ENCODE measurements at places on chromosomes 7 and 10. TPM values are rescaled to one million over a fixed set of nuclear protein-coding genes. Genes with fewer than 3 reads are reported as not detected.
A peak's percentile ranks its signal among the peaks of the same experiment; 100 is the strongest.

GRCh38 chr7:32023376-32023775 lies 46.8 kb downstream of the PDE1C start:
- DNase-seq = no peak

The NPSR1 gene
- total RNA-seq = not detected

The ABCA13 gene
- 2.2 TPM for total RNA-seq

DNA sequence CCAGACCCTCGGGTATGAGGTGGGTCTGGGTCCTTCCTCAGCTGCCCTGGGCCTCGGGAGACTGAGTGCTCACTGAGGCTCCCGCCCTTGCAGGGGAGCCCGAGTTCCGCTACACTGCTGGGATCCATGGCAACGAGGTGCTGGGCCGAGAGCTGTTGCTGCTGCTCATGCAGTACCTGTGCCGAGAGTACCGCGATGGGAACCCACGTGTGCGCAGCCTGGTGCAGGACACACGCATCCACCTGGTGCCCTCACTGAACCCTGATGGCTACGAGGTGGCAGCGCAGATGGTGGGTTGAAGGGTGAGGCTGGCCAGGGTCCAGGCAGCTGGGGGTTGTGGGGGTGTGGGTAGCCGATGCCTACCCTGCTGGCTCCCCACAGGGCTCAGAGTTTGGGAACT lies 7.6 kb downstream of the AEBP1 start:
- no peak for DNase-seq

DNA sequence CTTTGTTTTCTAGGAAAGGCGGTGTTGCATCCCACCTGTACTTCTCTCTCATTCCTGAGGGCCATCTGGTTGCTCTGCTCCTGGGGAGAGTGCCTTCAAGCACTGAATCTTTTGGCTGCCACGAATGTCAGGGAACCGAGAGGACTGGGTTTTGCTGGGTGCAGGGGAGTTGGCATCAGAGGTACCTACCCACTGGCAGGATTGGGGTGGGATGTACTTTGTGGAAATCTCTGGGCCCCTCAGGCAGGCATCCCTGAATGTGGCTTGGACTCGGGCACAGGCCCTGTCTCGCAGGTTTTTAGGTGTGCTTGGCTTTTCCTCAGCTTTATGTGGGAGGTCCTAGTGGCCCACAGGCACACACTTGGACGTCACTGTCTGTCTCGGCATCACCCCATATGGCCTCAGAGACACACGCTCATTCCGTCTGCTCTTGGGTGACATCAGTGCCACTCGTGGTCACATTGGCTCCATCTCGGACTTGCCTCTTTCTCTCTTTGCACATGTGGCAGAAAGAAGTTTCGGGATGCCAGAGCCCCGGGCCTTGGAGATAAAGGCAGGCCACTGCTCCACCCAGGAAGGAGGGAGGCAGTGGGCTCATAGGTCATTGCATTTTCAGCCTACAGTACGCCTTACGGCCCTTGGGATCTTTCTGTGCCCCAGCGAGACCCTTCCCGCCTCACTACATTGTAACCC lies 325.6 kb downstream of the ZNF716 start:
- DNase-seq = no peak

DNA sequence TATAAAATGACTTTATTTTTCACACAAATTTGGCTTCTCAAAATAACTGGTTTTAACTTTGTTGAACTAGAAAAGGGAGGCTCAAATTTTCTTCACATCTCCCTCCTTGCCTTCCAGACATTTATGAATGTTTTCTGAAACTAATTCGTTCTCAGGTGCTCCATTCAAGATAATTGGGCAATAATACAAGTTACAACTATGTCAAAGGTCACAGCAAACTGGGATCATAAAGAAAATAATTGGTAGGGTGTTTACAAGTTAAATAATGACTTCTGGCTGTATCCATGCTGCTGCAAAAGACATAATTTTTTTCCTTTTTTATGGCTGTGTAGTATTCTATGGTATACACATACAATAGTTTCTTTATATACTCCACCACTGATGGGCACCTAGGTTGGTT lies 75.3 kb downstream of the MINPP1 start:
- no peak for DNase-seq

DNA sequence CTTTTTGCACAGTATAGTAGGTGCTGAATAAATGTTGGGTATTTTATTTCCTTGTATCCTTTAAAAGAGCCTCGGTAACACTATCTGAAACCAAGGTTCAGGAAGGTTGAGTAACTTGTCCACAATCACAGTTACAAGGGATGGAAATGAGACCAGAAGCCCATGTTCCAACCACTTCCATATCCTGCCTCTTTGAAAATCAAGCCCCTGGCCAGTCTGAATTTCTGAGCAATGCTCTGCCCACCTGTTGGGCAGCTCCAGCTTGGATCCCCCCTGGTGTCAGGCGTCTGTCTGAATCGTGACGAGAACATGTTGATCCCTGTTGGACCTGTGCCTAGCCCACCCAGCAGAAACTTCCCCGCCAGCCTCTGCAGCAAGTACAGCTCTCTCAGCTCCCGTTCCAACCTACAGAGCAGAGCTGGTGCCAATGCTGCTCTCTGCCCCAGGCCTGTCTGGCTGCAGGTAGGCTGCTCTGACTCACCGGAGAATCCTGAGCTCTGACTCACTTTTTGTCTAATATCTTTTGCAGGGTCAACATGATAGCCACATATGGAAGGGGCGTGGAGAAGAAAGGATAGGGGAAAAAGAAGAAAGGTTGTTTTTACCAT lies 595.5 kb downstream of the INHBA start:
- no peak for DNase-seq

- no peak for DNase-seq
Measured at GRCh38 chr10:526651-527312, 162.7 kb downstream of the DIP2C start.

The CHST3 gene
- total RNA-seq = 12.0 TPM

The HDAC9 gene
- 14.3 TPM for total RNA-seq

DNA sequence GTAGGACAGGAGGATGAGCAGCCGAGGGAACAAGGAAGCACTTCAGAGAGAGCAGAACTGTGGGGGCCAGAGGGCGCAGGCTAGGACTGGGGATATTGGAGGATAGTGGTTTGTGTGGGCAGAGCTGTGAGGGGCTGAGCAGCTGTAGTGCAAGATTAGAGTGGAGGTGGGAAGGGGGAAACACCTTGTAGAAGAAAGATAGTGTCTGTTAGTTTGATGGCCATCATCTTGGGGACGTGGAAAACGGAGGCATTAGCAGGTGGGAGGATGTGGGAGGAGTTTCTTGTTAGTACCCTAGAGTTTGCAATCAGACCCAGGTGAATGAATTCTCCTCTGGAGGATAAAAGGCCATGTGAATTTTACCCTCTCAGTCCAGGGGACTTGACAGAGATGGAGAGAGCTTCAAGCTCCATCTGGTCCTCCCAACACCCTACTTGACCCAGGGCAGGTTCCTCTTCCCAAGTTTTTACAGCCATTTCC lies 34.0 kb downstream of the PRSS2 start:
- DNase-seq = no peak

The GCK gene
- 0.47 TPM for total RNA-seq

DNA sequence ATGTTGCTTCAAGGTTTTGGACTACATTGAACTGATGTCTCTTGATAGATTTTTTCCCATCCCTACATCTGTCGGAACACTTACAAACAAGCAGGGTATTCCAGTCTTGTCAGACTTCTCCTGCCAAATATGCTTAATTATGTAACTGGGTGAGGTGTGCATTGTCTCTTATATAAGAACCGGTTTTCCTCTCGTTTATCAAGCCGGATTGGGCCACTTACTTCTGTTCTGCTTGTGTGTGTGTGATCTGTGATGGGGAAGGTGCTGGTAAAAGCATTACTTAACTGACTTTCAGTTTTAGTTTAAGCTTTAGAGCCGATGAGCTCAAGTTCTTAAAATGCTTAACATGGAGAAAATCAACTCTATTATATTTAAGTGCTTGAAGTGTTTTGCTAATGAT lies 57.9 kb downstream of the OTUD1 start:
- DNase-seq = no peak

The CYP2W1 gene
- total RNA-seq = not detected

DNA sequence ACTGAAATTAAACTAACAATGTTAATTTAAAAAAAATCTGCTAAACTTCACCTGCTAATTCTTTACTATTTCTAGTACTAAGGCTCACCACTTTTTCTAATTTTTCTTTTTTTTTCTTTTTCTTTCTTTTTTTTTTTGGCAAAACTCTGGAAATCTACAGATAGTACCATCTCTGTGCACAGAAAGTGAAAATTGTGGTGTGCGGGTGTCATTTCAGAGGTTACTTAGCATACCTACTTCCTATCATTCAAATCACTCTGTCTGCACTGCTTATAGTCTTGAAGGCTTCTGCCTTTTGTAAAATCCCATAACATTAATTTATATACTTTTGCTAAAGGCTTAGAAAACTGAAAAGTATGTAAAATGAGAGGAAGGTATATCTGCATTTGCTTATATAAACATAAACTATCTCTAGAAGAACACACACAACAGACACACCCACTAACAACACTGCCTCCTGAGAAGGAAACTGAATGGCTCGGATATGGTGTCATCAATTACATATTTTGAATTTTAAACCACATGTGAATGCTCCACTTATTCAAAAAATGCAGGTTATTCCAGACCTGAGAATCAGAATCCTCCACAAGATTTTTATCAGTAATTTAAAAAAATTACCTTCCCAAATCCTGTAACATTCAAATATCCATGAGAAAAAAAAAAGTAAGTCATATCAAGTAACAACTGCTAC lies 229.5 kb downstream of the PARD3 start:
- DNase-seq = no peak

The ERVW-1 gene
- total RNA-seq = not detected

- no peak for DNase-seq
Measured at GRCh38 chr7:44846816-44847508, 925 bp downstream of the H2AZ2 start.

The KLF14 gene
- total RNA-seq = not detected

GRCh38 chr10:48238826-48239520 lies 35.5 kb downstream of the FRMPD2 start:
- DNase-seq = no peak

GRCh38 chr7:106394526-106394925 lies 109.7 kb upstream of the NAMPT start:
- no peak for DNase-seq

DNA sequence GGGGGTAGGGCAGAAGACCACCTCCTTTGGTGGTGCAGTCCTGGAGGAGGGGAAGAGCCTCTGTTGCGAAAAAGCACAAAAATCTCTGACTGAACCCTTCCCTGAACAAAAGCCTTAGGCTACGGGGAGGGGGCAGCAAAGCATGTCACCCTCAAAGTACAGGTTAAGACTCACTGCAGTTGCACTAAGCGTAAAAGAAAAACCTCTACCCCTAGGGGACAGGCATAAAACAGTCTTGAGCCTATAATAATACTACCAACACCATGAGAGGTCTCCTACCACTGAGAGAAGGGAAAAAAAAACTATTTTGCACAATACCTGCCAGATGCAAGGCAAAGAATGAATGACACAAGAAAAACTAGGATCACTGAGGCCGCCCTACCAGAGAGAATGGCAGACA lies 17.3 kb downstream of the TNPO3 start:
- DNase-seq = no peak

The BNIP3 gene
- 38.9 TPM for total RNA-seq

The RBM20 gene
- total RNA-seq = 1.0 TPM

The C10orf143 gene
- total RNA-seq = 3.7 TPM

DNA sequence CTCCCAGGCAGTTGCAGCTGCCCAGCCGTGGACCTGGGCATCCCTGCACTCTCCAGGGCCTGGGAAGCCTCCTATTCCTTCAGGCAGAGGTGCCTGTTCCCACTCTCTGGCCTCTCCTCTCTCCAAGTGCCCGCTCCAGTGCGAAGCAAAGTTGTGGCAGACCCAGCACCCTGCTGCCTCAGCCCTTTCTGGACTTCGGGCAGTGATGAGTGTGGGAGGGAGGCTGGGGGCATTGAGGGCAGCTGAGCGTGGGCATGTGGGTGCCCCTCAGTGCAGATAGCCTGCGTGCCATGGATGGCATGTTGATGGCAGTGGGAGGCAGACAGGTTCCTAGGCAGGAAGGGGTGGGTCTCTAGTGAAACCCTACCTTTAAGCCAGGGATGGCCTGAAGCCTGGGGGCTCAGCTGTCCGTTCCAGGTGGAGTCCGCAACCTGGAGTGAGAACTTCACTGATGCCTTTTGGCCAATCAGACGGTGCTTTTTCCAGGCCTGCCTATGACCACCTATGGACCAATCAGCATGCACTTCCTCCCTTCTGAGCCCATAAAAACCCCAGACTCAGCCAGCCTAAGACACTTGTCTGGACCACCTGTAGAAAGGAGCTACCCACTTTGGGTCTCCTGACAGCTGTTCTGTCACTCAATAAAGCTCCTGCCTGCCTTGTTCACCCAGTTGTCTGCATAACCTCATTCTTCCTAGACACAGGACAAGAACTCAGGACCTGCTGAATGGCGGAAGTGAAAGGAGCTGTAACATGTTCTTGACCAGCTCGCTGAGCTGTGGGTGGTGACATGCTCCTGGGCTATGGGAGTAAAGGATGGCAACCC lies 26.1 kb downstream of the SVIL start:
- no peak for DNase-seq

DNA sequence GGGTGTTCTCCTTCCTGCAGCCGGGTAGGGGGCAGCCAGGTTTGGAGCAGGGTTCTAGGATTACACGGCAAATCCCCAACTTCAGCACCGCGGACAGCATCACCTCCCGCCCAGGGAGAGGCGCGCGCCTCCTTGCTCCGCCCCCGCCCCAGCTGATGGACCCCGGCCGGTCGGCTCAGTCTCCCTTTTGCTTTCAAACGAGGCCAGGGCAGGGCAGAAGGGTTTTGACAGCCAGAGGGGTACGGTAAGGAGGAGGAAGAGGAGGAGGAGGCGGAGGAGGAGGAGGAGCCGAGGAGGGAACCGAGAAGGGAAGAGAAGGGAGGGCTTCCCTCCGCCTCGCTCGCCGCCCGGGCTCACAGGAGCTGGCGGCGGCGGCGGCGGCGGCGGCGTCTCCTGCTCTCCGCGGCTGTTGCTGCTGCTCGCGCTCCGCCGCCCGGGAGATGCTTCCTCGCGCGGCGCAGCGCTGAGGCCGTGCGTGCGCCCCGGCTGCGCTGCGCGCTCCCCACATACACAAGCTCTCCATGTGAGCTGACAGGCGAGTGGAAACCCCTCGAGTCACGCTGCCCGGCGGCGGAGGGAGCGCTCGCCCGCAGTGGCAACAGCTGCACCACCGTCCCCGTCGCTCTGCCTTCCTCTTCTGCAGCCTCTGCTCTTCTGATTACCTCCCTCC lies 615 bp upstream of the CNTNAP2 start:
- peak; percentile 52 for DNase-seq
